ENCODE measurements at places on chromosomes 5 and 9.

DNA sequence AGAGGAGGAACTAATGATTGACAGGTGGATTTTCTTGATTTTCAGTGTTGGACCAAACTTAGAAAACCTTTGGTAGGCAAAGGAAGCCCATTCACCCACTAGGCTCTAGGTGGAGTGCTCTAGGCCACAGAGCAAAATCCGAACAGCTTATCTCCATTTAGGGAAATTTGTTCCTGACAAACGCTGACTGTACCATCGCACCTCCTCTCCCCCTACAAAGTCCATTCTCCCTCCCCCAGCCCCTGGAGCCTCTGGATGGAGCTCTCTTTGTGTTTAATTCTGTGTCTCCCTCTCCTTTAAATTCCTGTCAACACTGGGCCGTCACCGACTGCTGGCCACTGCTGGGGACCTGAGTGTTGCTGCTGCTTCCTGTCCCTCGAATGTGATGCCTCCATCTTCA lies 350.1 kb upstream of the IRX2 start:
- no peak for DNase-seq

- DNase-seq = no peak
Measured at GRCh38 chr5:113205323-113205722, 228.7 kb downstream of the DCP2 start.

DNA sequence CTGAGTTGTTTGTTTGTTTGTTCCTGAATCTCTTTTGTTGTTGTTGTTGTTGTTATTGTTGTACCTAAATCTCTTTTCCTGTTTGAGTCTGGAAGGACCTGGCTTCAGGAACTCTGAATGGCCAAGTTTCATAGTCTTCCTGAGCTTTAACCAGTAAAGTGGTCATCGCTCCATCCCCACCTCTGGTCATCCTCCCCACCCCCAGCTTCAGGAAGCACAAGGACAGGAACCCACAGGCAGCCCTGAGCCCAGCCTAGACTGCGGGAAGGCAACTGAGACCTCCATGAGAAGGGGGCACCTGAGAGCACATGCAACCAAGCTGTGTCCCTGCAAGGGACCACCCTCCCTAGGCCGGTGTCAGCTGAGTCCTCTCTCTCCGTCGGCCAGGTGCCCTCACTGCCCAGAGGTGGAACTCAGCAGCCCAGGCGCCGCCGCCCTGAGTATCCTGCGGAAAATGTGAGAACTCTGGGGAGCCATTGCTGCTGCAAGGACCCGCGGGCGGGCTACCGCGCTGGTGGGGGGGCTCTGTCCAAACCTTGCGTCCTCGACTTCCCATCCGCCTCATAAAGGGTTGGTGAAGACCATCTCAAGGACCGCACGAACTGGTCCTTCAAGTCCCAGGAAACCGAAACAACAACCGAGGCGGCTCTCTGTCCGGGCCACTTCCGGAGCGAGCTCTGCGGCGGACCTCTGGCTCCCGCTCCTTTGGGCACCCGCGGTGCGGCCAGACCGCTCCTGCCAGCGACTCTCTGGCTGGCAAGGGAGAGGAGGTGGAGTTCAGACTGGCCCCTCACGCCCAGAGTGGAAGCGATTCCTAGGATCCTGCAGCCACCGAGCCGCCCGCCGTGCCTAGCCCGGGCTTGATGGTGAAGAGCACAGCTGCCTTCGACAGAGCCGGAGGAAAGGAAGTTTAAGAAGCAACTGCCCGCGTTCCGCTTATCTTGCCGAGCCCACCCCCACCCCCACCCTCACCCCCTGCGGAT lies 4.2 kb downstream of the BARX1 start:
- DNase-seq = no peak

DNA sequence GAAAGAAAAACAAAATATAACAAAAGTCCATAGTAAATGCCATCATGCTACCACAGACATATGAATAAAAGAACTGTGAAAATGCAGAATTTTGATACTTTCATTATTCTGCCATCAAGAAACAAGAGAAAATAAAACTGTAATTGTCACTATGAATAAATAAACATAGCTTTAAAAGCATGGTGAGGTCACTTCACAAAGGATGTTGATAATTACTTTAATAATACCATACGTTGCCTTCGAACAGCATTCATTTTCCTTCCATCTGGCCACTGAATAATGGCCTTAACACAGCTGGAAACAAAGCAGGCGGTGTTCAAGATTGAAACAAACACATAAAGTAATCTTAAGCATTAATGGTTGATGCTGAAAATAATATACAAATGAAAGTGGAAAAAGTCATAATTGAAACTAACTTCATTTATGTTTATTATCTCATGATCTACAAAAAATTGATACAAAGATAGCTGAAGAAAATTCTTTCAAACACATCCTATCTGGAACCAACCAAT lies 102.0 kb downstream of the AGTPBP1 start:
- DNase-seq = no peak

- DNase-seq = no peak
Measured at GRCh38 chr5:168592014-168592368, 12.8 kb upstream of the PANK3 start.

DNA sequence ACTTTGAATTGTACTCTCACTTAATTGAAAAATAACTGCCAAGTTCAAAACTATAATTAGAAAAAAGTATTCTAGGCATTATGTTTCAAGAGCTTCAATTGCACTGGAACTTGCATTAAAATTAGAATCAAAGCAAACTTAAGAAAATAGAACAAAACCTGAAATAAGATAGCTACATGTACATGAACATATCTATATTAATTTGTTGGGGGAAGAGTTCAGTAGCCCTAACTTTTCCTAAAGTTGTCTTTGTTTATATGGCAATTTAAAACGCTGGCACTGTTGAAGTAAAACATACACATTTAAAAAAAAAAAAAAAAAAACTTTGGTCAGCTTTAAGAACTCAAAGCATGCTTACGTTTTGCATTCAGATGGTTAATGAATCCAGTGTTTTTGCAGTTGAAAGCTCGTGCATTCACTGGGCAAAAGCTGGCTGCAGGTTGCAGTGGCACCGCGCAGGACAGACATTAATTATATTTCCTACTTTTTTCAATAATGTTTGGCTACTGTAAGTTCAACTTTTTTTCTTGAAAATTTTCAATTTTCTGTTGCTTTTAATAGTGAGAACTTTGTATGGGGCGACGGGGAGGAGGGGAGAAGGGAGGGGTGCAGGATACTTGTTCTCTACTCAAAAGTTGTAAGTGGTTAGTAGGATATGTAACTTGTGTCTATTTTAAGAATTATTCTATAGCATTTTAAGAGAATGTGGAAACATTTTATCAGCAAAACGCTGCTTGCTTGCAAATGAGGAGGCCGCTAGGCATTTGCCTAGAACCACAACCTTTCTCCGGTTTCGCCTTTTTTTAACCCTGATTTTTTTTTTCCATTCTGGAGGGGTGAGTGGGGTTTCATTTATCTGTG lies 3.9 kb downstream of the NR2F1 start:
- DNase-seq = no peak

DNA sequence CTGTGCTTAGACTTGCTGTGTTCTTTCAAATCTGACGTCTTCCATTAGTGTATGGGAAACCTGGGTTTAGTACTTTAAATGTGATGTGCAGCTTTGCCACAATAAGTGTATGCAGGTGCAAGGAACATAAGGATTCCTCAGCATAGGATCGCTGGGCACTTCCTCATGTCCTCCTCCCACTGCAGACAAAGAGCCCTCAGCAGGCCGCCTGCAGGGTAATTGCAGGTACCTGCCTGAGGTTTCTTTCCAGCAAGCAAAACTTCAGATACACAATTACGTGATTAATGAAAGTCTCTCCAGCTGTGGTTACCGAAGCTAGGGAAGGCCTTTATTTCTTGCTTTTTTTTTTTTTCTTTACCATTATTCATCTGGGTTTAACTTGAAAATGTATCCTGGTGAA lies 233.1 kb downstream of the RFK start:
- DNase-seq = no peak

- no peak for DNase-seq
Measured at GRCh38 chr5:1554410-1554967, 30.7 kb upstream of the LPCAT1 start.

- DNase-seq = no peak
Measured at GRCh38 chr9:85292261-85292660, 449.5 kb downstream of the AGTPBP1 start.

DNA sequence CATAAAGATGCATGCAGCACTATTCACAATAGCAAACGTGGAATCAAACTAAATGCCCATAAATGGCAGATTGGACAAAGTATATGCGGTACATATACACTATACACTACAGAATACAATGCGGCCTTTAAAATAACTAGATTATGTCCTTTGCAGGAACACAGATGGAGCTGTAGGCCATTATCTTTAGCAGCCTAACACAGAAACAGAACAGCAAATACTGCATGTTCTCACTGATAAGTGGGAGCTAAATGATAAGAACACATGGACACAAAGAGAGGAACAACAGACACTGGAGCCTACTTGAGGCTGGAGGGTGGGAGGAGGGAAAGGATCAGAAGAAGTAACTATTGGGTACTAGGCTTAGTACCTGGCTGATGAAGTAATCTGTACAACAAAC lies 758.2 kb downstream of the TLE1 start:
- DNase-seq = no peak

DNA sequence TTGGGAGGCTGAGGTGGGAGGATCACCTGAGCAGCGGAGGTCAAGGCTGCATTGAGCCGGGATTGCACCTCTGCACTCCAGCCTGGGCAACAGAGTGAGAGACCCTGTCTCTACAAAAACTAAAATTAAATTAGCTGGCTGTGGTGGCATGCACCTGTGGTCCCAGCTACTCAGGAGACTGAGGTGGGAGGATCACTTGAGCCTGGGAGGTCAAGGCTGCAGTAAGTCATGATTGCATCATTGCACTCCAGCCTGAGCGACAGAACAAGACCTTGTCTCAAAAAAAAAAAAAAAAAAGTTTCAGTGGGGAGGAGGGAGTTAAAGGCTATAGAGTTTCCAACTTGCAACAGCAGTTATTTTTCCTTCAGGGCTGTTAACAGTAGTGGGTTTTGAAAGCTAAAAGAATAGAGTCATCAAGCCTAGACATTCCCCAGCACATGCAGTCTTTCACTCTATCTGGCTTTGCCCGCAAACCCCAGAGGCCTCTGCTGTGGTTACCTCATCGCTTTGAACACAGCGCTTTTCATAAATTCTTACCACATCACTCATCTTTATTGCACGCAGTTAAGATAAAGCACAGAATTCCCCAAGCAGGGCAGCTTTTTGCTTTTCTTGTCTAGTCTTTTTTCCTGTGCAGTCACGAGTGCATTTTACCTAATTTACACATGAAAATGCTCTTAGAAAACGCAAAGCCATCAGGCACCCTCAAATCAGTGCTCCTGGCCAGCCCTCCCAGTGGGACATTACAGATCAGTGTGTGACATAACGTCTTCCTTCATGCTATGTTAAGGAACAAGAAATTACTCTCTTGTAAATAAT lies 8.7 kb upstream of the SLC2A8 start:
- peak; percentile 55 for DNase-seq

GRCh38 chr5:165185716-165186115 lies 1680.3 kb downstream of the MAT2B start:
- no peak for DNase-seq

- DNase-seq = no peak
Measured at GRCh38 chr5:41773799-41774198, 96.4 kb downstream of the OXCT1 start.

GRCh38 chr9:98881836-98882568 lies 61.7 kb upstream of the COL15A1 start:
- DNase-seq = no peak

- DNase-seq = no peak
Measured at GRCh38 chr9:98339987-98340800, 84.7 kb upstream of the TBC1D2 start.

GRCh38 chr5:127785098-127785927 lies 82.1 kb downstream of the CCDC192 start:
- no peak for DNase-seq

DNA sequence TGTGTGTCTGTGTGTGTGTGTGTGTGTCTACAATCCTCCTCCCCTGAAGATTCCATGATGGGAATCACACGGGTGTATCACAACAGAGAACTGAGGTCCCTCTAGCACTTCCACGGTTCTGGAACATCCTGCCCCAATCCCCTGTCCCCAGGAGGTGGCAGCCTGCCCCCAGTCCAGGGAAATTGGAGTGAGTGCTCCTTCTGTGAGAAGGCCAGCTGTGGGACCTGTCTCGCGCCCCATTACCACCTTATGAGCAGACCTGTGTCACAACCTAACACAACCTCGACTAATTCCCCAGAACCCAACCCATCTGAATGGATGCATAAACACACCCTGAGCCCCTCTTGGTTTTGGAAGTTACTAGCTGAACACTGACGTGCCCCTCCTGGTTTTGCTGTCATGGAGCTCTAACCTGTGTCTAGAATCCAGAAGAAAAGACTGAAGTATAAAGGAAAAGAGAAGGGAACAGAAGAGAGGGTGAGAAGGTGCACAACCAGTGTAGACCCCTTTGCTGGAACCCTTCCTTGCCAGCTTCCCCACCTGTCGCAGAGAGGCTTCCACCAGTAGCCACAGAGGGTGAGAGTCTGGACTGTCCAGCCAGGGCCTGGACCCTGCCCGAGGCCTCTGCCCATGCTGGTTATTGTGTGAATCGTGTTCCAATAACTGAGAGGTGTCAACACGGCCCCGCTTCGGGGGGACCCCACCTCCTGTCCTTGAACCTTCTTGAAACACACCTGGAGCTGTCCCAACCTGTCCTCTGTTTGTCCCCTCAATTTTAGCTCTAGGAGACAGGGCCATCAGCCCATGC lies 3.4 kb downstream of the BTNL9 start:
- DNase-seq = peak; percentile 67

DNA sequence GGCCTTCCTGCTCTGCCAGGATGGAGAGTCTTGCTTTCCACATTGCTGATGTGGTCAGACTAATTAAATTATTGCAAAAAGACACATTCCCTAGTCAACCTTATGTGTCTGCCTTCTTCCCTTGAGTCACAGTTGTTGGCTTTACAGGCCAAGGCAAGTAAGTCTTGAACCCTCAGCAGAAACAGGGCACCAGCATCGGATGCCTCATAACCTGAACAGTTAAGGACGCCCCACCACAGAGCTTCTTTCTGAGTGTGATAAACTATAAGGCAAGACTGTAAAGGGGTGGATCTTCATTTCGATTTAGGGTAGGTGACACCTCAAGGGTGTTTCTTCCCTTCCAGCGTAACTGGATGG lies 670 bp upstream of the KIF2A start:
- DNase-seq = no peak

DNA sequence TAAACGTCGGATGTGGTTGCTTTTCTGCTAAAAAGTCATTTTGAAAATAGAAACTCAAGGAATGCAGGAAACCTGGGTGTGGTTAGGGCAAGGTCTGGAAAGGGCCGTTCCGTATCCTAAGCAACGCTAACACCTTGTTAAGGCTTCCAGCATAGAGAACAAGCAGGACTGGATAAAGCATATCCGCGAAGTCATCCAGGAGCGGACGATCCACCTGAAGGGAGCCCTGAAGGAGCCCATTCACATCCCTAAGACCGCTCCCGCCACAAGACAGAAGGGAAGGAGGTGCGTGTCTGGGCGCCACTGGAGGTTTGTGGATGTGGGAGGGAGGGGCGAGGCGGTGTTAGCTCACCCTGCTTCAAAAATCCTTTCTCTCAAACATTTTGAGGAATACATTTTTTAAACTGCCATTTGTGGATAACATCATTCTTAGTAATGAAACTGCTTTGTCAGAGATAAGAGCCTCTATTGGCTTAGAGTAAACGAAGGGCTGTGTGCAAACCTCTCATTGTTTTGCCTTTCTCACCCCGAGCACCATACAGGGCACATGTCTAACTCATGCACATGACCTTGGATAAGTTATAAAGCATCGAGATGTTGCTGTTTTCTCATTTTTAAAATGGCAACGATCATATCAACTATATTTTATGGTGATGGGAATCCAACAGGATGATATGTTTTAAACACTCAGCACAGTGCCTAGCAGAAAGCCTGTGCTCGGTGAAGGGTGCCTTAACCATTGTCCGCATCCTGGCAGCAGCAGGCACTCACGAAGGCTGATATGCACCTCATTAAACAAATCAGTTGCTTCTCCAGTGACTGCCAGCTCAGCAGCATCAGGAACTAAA lies 175.7 kb upstream of the OTULINL start:
- no peak for DNase-seq

Measured in 8988T (cell line).